ENCODE measurements at places on chromosomes 5 and 9.

DNA sequence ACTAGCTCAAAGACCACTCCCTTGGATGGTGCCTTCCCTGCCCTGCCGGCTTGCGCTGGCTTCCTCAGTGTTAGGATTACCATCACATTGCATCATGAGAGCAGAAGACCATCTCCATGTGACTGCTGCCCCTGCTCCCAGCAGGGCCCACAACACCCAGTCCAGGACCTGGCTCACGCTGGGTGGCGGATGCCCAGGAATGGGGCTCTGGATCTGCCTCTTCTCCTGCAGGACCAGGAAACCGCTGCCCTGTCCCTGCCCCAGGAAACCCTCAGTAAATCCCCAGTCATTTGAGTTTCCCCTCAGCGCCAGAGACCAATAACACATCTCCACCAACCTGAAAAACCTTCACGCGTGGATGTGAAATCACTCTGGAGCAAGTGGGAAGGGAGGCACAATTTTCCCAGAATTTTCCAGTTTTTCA is 3.3 kb upstream of the RNF44 start:
- no peak for DNase-seq

GRCh38 chr5:80964919-80965318 is 4.8 kb downstream of the RASGRF2 start:
- no peak for DNase-seq

GRCh38 chr5:124952079-124952478 is 205.6 kb upstream of the ZNF608 start:
- no peak for DNase-seq

- no peak for DNase-seq
These were observed 79.1 kb downstream of the ZNF618 start for GRCh38 chr9:113955076-113955752.

DNA sequence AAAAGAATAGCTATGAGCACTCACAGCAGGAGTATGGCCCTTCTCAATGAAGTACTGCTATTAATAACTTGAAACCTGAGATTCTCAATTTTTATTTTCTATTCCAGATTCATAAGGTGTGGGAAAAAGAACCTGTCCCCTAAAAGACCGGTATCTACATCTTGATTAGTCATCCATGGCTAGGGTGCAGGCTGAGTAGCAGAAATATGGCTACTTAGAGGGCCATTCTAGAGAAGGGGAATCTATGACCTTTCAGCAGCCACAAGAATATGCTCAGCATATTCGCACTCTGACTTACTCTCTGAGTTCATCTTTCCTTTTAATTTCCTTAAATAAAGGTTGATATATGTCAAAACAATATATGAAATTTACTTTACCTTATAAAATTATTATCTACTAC is 27.7 kb downstream of the WDR36 start:
- DNase-seq: no peak

GRCh38 chr9:136443087-136443486 is 3.4 kb upstream of the INPP5E start:
- no peak for DNase-seq

- no peak for DNase-seq
These were observed 15.3 kb downstream of the MVB12B start for GRCh38 chr9:126341902-126342301.

DNA sequence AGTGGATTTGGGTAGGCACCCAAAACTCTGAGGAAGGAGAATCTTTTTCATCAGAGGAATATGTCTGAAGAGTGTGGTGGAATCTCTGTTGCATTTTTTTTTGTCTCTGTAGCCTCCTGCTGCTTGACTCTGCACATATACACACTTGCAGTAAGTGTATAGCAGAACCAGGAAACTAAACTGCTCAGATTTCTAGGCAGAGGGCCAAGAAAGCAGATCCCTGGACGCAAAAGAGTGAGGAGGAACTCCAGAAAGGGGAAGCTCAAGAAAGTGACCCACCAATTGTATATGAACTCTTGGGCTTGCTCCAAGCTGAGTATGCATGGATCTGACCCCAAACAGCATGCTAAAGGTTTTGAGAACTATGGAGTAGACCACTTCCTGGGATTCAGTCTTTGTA is 181.8 kb downstream of the GADD45G start:
- no peak for DNase-seq

DNA sequence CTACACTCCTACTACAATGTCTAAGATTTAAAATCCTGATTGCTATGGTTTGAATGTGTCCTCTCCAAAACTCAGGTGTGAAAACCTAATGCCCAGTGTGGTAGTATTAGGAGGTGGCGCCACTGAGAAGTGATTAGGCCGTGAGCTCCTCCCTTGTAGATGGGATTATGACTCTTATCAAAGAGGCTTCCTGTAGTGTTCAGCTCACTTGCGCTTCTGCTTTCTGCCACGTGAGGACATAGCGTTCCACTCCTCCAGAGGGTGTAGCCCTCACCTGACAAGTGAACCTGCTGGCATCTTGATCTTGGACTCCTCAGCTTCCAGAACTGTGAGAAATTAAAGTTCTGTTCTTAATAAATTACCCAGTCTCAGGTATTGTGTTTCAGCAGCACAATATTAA is 33.0 kb upstream of the WHRN start:
- no peak for DNase-seq

DNA sequence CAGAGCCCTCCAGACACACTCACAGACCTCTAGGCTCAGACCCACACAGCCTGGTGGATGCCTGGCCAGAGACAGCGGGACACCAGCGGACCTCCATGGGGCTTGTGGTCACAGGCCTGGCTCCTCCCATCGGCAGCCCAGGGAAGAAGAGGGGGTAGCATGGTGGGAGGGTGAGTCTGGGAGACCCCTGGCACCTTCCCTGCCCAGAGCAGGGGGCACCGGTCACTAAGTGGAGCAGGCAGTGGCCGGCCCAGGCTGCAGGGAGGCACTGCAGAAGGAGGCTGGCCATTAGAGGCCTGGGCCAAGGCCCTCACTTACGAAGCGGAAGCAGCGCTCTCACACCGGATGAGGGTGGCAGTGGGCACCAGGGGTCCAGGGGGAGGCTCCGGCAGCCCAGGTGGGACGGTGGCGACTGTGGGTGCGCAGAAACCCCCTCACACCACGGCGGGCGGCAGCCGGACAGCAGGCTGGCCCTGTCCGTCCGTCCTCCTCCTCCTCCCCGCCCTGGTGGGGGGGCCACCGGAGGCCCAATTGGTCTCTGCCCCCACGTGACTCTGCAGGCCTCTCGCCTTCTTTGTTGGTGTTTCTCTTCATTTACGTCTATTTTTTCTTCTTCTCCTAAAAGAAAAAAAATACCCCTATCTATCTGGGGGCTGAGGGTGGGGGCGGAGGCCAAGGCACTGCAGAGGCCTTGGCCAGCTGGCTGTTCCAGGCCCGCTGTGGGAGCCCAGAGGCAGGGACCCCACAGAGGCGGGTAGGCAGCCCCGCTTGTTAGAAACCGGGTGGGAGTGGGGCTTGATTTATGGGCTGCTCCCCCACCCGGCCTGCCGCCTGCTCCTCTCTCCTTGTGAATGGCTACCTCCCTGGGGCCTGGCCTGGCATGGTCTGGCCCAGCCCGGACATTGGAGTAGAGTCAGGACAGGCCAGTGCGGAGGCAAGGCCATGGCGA is at the start of gene NR5A1:
TSS of gene NR5A1 (minus strand) at position 469 of the 949 bp plus-strand sequence. CDS start 4,004 bp downstream, outside the sequence.
- no peak for DNase-seq

DNA sequence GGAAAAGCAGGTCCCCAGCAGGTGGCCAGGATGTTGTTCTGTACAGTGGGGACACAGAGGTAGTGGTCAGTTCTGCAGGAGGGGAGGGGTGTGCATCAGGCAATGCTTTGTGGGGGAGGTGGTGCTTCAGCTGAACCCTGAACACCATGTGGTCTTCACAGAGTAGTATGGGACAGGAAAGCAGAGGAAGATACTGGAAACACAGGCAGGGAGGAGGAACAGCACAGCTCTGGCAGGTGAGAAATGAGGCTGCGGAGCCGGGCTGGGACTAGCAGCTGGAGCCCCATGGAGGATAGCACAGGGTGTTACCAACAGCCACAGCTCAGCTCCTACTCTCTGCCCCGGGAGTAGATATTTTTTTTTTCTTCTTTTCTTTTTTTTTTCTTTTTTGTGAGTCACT is 161.5 kb downstream of the ENTREP1 start:
- no peak for DNase-seq

- no peak for DNase-seq
These were observed 3.5 kb downstream of the NRARP start for GRCh38 chr9:137298401-137299202.

- no peak for DNase-seq
These were observed 44.8 kb downstream of the PARP8 start for GRCh38 chr5:50711280-50711679.

DNA sequence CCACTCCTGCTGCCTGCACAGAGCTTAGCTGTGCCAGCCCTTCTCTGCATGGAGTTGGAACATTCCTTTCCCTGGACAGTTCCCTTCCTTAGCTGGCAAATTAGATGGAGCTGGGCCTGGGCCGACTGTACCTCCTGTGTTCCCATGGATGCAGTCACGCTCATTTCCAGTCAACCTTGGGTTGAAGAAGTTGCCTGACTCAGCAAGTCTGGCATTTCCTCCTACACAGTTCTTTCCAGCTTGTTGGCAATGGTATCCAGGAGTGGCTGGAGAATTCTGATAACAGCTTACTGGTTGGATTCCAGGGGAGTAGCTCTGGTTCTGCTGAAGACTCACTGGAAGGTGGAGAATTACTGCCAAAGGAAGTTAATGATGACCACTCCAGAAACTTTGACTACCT is 9.2 kb upstream of the TAF1L start:
- no peak for DNase-seq

DNA sequence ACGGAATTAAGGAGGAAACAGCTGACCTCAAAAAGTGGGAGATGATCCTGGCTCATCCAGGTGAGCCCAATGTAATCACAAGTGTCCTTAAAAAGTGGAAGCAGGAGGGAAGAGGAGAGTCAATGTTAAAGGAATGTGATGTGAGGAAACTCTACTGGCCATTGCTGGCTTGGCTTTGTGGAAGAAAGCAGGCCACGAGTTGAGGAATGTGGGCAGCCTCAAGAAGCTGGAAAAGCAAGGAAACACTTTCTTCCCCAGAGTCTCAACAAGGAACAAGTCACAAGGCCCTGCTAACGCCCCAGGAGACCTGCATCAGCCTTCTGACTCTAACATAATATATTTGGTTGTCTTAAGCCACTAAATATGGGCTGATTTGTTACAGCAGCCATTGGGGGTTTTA is 252.8 kb downstream of the PSAT1 start:
- DNase-seq: no peak

GRCh38 chr5:172371684-172372083 is 82.6 kb downstream of the SH3PXD2B start:
- DNase-seq: no peak

- DNase-seq: no peak
These were observed 3.8 kb upstream of the FAM120A start for GRCh38 chr9:93447655-93448054.

DNA sequence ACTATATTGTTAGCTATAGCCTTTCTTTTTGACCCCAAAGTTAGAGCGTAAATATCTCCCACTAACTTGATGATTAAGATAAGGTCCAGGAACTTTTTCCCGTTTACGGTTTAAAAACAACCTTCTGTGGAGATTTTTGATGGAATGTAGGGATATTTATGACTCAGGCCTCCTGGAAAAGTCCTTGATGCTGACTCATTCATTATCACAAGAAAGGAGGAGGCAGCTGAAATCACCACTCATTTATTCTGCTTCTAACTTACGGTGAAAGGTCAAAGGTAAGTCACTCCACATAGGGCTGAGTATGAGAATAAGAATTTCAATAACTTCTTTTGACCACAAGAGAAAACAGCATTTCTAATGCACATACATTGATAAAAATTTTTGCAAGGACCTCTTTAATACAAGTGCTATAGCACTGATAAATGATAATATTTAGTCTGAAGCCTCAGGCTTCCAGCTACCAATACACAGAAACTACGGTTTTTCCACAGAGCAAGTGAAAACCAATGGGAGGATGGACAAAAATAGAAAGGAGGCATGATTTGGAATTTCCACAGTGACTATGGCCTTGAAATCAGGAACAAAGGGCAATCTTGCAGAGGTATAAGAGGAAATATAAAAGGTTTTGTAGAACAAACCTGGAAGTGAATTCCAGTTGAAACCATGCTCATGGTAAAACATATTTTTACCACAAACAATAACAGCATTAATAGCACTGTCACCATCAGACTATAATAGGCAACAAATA is 146.5 kb downstream of the PPP2R2B start:
- DNase-seq: no peak

GRCh38 chr5:69450116-69450515 is 35.2 kb downstream of the MARVELD2 start:
- no peak for DNase-seq

- DNase-seq: no peak
These were observed 232.5 kb upstream of the CCNH start for GRCh38 chr5:87645224-87645623.

GRCh38 chr9:83032065-83032625 is 30.8 kb downstream of the RASEF start:
- DNase-seq: no peak

DNA sequence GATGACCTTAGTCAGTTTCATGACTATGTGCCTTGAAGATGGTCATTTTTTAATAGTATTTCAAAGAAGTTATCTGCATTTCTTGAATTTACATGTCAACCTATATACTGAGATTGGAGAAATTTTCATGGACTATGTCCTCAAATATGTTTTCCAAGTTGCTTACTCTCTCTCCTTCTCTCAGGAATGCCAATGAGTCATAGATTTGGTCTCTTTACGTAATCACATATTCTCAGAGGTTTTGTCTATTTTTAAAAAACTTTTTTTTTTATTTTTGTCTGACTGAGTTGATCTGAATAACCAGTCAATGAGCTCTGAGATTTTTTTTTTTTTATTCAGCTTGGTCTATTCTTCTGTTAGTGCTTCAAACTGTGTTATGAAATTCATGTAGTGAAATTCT is 374.7 kb upstream of the GRIN3A start:
- no peak for DNase-seq

- no peak for DNase-seq
These were observed 23.1 kb downstream of the DDX31 start for GRCh38 chr9:132646726-132647125.

GRCh38 chr5:77437194-77437593 is 54.9 kb downstream of the WDR41 start:
- no peak for DNase-seq

GRCh38 chr9:3058409-3058808 is 214.5 kb upstream of the PUM3 start:
- no peak for DNase-seq

DNA sequence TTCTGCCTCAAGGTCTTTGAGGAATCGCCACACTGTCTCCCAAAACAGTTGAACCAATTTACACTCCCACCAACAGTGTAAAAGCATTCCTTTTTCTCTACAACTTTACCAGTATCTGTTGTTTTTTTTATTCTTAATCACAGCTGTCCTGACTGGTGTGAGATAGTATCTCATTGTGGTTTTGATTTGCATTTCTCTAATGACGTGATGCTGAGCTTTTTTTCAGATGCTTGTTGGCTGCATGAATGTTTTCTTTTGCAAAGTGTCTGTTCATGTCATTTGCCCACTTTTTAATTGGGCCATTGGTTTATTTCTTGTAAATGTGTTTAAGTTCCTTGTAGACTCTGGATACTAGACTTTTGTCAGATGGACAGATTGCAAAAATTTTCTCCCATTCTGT is 400.0 kb downstream of the DEPDC1B start:
- DNase-seq: no peak

GRCh38 chr5:143842920-143843319 is 31.0 kb downstream of the HMHB1 start:
- DNase-seq: no peak

GRCh38 chr9:80143899-80144298 is 572.1 kb downstream of the TLE4 start:
- no peak for DNase-seq

- DNase-seq: no peak
These were observed 93.9 kb downstream of the LHFPL2 start for GRCh38 chr5:78554670-78555069.
